ENCODE measurements at places on chromosomes 5 and 9.

GRCh38 chr5:136062366-136063274, 33.8 kb downstream of the TGFBI start:
- peak; percentile 57 for DNase-seq

- no peak for DNase-seq
These were observed 40.4 kb upstream of the HRH2 start for GRCh38 chr5:175617447-175617846.

- DNase-seq = no peak
These were observed 152.6 kb downstream of the MED27 start for GRCh38 chr9:131927091-131927490.

DNA sequence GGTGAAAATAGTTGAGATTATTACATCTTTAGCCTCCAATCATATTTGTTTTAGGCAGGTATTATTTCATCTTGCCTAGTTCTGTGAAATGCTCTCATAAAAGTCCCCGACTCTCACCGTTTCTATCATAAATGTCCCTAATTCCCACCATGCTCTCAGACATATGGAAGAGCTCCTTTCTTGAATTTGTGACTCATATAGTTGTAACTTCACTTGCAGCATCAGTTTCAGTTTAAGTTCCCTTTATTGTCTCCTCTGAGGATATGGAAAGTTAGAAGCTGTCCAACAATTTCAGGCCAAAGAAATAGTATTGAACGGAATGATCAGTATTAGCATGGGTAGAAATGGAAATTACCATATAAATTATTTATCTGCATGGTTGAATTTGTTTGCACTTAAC, 187.5 kb upstream of the NR4A3 start:
- no peak for DNase-seq

DNA sequence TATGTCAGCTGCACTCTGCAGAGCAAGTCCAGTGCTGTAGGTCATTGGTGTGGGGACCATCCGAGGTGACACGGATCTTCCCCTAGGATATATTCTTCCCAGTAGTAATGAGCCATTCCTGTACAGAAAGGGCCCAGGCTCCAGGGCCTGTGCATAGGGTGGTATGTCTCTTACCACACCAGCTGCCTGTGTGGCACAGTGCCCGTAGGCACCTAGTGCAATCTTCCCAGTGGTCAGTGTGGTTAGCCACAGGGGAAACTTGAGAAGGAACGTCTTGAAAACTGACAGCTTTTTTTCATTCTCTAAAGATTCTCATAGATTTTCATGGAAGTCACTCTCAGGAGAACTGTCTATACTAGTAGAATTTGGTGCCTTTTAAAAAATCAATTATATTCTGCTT, 39.8 kb downstream of the CYSTM1 start:
- peak; percentile 73 for DNase-seq

DNA sequence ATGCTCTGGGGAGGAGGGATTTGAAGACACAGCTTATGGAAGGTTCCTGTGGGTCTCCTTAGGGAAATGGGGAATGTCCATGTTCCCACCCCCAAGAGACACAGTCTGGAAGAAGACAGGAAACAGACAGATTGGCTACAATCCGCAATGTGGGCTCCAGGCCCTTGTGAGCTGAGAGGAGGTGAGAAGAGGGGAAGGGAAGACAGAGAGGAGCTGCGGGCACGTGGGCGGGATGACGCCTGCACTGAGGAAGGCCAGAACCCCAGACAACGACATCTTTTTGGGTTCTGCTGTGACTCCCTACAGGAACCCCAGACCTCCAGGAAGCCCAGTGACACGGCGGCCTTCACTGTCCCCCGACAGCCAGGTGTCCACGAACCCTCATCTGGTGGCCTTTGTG, 29.9 kb upstream of the NKD2 start:
- DNase-seq = no peak

GRCh38 chr5:153672347-153673090, 182.0 kb downstream of the GRIA1 start:
- no peak for DNase-seq

- DNase-seq = no peak
These were observed 308.9 kb downstream of the DTWD2 start for GRCh38 chr5:118679264-118679940.

- DNase-seq = no peak
These were observed 536 bp downstream of the SLC27A4 start for GRCh38 chr9:128340691-128341434.

- no peak for DNase-seq
These were observed 290.2 kb upstream of the RGMB start for GRCh38 chr5:98483301-98483685.

DNA sequence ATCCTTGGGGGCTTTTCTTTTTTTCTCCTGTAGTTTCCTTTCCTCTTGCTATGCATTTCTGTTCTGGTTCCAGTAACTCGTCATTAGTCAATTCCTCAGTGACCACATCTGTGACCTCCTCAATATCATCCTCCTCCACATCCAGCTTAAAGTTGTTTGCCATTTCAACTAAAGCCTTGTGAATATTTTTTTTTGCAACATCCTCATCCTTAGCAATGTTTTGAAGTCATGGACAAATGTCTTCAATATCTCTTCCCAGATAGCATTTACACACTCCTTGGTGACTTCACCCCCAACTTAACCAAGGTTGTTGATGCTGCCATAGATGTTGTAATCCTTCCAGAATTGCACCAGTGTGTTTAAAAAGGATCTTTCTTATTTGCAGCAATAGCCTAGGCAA, 14.7 kb upstream of the ADRB2 start:
- DNase-seq = no peak

GRCh38 chr5:135308245-135308644, 90.8 kb downstream of the MACROH2A1 start:
- no peak for DNase-seq
